ENCODE measurements at places on chromosomes 4 and X. TPM values are rescaled to one million over a fixed set of nuclear protein-coding genes. Genes with fewer than 3 reads are reported as not detected.

- no peak for DNase-seq
- H3K36me3 ChIP-seq = no peaks in the 10 kb centered on the region
- peak overlapping the region; percentile 11 for H3K4me3 ChIP-seq
- H3K27ac ChIP-seq = no peak overlapping the region
- H3K27me3 ChIP-seq = peaks cover 9% of the 10 kb centered on the region
These were observed 27.5 kb downstream of the ZFYVE28 start for GRCh38 chr4:2390784-2391421.

GRCh38 chr4:13525606-13526281, 18.6 kb downstream of the NKX3-2 start:
- peaks cover 10% of the 10 kb centered on the region for H3K36me3 ChIP-seq
- H3K27ac ChIP-seq = no peak overlapping the region
- peaks cover 89% of the 10 kb centered on the region for H3K27me3 ChIP-seq
- H3K4me1 ChIP-seq = peaks cover 35% of the 10 kb centered on the region

DNA sequence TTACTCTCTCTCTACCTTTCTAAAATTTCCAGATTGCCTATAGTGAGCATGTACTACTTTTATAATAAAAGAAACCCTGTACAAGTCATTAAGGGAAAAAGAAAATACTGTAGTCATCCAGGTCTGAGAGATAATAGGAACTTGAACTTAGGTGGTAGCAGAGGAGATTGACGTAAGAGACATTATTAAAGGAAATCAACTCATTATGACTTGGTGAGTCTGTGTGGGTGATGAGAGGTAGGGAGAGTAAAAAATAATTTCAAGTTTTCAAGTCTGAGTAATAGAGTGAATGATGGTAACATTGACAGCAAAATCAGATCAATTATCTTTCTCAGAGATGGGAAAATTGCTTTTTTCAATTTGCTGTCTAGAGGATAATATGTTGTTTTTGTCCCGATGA, 44.0 kb upstream of the ZCCHC12 start:
- no peak overlapping the region for H3K27ac ChIP-seq
- no peak for DNase-seq
- H3K4me3 ChIP-seq = no peak overlapping the region
- H3K4me1 ChIP-seq = no peaks in the 10 kb centered on the region

DNA sequence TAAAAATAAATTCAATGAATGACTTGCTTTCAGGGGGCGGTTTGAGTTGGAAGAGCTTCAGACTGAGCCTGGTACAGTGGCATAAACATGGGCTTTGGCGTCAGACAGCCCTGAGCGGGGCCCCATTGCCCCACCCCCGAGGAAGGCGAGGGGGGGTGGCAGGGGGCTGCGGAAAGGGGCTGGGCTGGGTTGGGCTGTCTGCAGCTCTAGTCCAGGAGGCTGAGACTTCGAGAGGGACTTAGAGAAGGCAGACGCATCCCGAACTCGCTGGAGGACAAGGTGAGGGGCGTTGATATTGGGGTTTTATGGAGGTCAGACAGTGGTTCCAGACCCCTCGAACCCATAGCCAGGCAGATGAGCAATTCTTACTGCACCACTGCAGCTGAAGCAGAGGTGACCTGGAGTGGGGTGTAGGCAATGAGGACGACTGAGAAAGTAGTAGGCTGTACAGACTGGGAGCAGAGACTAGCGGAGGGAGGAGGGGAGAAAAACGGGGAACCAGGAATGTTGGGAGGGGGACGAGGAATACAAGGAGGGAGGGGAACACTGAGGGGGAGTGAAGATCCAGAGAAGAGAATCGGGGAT, at the start of gene MAGED2:
Gene MAGED2, plus strand, starts transcription at position 222 of the 585 bp plus-strand sequence. CDS start 1,587 bp downstream, outside the sequence.
- H3K4me3 ChIP-seq = peak within 1 kb of the TSS; percentile 89
- H3K36me3 ChIP-seq = peaks cover 6% of the 10 kb centered on the region
- peak within 1 kb of the TSS; percentile 94 for H3K27ac ChIP-seq
- DNase-seq = peak; percentile 40

GRCh38 chr4:5373327-5373726, 322.0 kb downstream of the STK32B start:
- H3K4me1 ChIP-seq = no peaks in the 10 kb centered on the region

DNA sequence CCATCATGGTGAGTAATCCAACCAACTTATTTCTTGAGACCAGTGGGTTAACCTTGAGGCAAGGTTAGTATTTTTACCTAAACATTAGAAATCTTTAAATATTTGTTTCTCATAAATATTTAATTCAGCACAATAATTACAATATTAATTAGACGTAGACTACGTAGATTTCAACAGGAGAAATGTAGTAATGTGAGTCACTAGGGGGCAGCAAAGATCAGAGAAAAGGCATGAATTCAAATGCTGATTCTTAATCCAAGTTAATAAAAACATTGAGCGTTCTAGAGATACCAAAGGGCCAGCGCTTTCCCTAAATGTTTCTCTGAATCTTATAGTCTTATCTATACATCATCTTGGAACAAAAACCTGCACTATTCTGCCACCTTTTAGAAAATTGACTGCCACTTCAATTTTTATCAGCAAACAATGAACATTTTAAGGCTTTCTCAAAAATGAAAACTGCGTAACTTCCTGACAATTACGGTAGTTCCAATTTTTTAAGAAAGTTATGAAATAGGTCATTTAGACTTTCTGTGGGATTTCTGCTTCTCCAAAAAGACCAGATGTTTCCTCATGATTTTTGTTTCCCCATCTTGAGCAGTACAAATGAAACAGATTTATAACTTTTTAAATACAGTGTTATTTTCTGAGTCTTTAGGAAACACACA, 180.7 kb downstream of the GASK1B start:
- DNase-seq = peak; percentile 37
- H3K27ac ChIP-seq = no peak overlapping the region
- no peak overlapping the region for H3K4me3 ChIP-seq
- H3K4me1 ChIP-seq = peaks cover 3% of the 10 kb centered on the region
- H3K36me3 ChIP-seq = no peaks in the 10 kb centered on the region

The OPHN1 gene
- total RNA-seq = not detected
